Liver (tissue), 10 donors: ENCODE measurements at places on chromosomes 2 and 18. TPM values are rescaled to one million over a fixed set of nuclear protein-coding genes. Genes with fewer than 3 reads are reported as not detected.

- DNase-seq = no peak
Measured at GRCh38 chr2:58620093-58620492, 379.0 kb upstream of the FANCL start.

GRCh38 chr2:40457366-40457765 lies 5.5 kb upstream of the SLC8A1 start:
- DNase-seq = no peak

GRCh38 chr2:109456776-109457175 lies 157.0 kb downstream of the SEPTIN10 start:
- DNase-seq = no peak

DNA sequence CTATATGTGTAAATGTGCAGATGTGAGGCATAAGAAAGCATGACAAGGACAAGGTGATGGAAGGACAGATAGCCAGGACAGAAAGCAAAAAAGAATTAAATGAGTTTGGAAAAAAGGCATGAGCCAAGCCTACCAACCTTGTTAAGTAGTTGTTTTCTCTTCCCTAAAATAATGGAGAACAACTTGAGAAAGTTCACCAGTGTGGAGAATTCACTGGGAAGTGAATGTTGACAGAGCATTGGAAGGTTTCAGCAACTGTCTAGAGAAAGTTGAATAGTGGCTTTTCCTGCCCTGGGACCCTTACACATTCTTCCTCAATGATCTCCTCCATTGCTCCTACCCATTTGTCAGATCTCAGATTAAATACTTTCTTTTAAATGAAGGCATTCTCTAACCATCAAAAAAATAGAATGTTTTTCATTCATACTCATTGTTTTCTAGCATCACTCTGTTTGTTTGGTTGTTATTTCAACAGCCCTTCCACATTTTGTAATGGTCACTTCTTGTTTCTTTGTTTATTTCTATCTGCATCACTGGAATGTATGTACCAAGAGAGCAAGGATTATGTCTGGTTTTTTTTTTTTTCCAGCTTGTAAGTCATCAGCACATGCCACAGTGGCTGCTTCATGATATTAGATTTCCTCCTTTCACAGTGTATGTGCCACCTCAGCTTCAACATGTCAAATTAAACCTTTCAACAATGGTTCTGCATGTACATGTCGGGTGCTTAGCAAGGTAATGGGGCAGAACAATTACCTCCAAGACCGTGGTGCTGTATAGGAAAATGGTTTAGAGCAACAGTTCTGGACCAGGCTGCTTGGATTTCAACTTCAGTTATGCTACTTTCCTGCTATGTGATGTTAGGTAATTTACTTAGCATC lies 586.0 kb upstream of the VRK2 start:
- no peak for DNase-seq

DNA sequence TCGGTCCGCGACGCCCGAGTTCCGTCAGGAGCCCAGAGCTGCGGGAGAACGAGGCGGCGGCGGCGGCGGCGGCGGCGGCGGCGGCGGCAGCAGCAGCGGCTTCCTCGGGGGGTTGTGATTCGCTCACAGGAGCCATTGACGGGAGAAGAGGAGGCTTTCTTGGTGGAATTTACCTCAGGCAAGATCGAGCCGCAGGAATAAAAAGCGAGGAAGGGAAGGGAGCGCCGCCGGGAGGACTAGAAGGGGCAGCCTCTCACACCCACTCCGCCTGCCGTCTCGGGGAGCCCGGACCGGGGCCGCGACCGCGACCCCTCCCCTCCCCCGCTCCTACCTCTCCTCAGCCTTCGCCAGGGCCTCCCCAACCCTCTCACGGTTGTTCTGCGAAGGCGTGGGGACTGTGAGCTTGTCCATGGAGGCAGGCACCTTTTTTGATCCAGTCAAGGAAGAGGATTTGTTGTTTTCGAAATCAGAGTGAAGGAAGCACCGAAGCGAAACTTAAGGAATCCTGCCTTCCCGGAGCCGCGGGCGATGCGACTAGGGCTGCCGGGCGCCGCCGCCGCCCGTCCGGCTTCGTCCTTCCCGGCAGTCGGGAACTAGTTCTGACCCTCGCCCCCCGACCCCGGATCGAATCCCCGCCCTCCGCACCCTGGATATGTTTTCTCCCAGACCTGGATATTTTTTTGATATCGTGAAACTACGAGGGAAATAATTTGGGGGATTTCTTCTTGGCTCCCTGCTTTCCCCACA lies 506 bp downstream of the BMPR2 start:
- peak; percentile 53 for DNase-seq

DNA sequence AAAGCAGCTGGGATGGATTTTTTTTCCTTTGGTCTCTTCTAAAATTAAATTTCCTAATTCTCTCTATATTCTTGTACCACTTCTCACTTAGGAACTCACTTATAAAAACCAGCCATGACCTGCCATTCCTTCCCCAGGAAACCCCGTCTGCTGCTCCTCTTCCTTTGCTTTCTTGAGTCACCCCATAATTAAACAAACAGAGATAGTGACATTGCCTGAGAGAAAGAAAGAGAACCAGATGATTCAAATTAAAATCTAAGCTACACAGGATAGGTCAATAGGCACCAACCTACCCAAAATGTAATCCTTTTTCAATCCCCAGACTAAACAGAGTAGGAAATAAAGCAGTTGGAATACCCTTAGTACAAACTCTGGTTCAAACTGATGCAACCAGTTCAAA lies 9.7 kb downstream of the STK39 start:
- DNase-seq = no peak

DNA sequence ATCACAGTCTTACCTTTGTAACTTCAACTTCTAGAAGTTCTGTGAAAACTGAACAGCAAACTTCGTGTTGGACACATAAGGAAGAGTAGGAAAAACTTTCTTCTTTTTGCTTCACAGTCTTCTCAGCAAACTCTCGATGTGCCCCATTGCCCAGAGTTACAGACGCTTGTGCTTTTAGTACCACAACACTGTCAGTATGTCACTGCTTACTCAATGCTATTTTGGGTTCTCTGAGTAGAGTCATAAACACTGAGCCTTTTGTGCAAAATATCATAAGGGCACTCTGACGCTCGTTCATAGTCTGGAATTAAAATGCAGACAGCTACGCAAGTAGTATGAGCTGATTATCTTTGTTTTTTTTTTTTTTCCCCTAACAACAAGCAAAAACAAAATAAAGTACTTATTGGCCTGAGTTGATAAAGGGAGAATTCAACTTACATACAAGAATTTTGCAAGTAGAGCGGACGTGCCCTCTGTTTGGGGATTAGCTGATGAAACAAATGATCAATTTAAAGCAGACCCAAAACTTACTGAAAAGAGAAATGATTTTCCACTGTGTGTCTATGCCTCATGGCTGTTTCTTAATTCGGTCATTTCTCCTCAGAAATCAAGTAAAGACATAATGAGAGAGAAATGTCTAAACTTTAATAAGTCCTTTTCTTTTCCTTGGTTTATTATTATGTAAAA lies at the start of gene CDH19:
Gene CDH19, minus strand, starts transcription at position 150 of the 687 bp plus-strand sequence. CDS start 31,886 bp downstream, outside the sequence.
- DNase-seq = no peak

- no peak for DNase-seq
Measured at GRCh38 chr2:175007510-175007909, 2.3 kb upstream of the CHN1 start.

DNA sequence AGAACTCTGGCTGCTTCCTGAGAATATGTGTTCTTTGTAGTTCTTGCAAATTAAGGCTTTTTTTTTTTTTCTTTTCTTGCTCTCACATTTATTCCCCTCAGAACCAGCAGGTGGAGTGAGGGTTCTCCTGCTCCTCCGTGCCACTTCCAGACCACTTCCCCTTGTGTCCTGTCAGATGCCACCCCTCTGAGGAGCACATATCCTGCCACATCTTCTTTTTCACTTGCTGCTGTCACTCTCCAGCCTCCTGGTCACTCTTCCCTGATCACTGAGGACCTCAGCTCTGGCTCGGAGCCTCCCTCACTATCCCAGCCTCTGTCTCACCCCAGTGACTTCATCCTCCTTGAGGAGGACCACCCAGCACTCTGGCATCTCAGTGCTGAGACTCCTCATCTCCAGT lies 100.5 kb downstream of the TACR1 start:
- DNase-seq = no peak

DNA sequence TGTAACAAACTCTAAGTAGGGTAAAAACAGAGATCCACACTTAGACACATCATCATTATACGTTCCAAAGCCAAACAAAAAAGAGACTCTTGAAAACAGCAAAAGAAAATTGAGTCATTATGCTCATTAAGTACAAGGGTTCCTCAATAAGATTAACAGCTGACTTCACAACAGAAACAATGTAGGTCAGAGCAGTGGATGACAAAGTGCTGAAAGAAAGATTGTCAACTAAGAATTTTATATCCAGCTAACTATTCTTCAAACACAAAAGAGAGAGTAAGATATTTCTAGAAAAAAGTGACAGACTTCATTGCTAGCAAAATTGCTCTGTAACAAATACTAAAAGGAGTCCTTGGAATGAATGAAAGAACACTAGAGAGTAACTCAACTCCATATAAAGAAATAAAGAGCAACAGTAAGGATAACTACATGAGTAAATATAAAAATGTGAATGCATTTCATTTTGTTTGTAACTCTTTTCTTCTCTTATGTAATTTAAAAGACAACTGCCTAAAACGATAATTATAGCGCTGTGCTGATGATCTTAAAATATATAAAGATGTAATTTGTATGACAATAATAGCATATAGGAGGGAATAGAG lies 23.8 kb upstream of the DNER start:
- no peak for DNase-seq

GRCh38 chr18:35122586-35123224 lies 81.5 kb downstream of the MAPRE2 start:
- no peak for DNase-seq

- no peak for DNase-seq
Measured at GRCh38 chr2:141570474-141571131, 560.2 kb downstream of the LRP1B start.

GRCh38 chr2:234444893-234445292 lies 52.0 kb downstream of the ARL4C start:
- DNase-seq = no peak

DNA sequence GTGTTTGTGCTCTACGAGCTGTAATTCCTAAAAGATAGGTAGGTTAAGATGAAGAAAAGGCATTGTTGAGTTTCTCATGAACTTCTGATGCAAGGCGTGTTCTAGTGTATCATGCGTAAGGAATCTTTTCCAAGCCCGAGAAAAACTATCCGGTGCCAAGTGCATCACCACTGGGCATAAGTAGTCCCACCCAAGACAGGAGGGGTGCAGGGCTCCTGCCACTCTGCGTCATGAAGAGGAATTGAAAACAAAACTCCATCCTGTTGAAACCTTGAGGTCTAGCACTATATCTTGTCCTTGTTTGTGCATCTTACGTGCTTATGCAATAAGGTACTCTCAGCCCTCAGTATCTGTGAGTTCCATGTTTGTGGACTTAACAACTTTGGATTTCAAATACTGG lies 45.7 kb downstream of the RAB31 start:
- no peak for DNase-seq

DNA sequence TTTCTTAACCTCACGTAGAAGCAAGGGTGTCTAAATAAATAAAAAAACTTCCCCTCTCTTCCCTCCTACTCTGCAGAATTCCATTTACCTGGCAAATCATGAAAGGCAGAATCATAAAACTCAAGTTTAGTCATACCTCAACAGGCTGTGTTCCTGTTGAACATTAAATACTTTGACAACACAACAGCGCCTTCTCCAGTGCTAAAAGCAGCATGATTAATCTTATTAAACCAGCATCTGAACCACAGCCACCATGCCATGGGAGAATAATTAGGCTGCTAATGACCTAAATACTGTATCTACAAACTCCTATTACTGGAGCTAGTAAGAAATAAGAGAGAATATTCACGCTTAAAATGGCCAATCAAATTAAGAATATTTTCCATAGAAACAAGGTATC lies 68.1 kb downstream of the CDH2 start:
- DNase-seq = no peak

- DNase-seq = no peak
Measured at GRCh38 chr2:205218056-205218455, 464.2 kb upstream of the NRP2 start.

DNA sequence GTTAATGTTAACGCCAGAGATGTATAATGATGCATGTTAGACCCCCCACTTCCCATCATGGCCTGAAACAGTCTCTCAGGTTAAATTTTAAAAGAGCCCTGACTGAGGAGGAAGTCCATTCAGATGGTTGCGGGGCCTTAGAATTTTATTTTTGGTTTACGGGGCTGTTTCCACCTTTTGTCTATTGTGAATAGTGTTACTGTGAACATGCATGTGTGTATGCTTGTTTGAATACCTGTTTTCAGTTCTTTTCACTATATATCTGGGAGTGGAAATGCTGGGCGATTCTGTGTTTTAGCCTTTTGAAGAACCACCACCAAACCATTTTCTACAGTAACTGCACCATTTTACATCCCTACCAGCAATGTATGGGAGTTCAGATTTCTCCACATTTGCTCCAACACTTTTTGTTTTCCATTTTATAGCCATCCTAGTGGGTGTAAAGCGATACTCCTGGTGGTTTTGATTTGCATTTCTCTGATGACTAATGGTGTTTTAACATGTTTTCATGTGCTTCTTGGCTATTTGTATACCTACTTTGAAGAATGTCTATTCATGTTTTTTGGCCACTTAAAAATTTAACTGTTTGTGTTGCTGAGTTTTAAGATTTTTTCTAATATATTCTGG lies 133.0 kb downstream of the MYO3B start:
- DNase-seq = no peak

- no peak for DNase-seq
Measured at GRCh38 chr2:24707143-24707542, 86.0 kb downstream of the PTRHD1 start.

The CAPN14 gene
- 0.05 TPM for total RNA-seq

The KHK gene
- total RNA-seq = 152 TPM

The NFE2L2 gene
- 22.5 TPM for total RNA-seq

The STK17B gene
- total RNA-seq = 21.8 TPM

The GALNT1 gene
- 28.2 TPM for total RNA-seq

The OTOS gene
- total RNA-seq = not detected

The COL6A3 gene
- total RNA-seq = 24.9 TPM

The NR4A2 gene
- total RNA-seq = 0.23 TPM

The CFAP53 gene
- 0.08 TPM for total RNA-seq

The EFHD1 gene
- total RNA-seq = 3.3 TPM

The RAB12 gene
- total RNA-seq = 16.5 TPM

The TCF23 gene
- under 0.01 TPM for total RNA-seq

The ALKAL2 gene
- 1.6 TPM for total RNA-seq

The FAM124B gene
- 0.42 TPM for total RNA-seq
